ENCODE measurements at places on chromosomes 3 and 15.
A peak's percentile ranks its signal among the peaks of the same experiment; 100 is the strongest.

- peak; percentile 89 for DNase-seq
These were observed at the start of gene RNF168 for GRCh38 chr3:196503196-196504076. TSS of gene RNF168 (minus strand) at chr3:196503768. CDS start at chr3:196503173, 595 bp downstream.

DNA sequence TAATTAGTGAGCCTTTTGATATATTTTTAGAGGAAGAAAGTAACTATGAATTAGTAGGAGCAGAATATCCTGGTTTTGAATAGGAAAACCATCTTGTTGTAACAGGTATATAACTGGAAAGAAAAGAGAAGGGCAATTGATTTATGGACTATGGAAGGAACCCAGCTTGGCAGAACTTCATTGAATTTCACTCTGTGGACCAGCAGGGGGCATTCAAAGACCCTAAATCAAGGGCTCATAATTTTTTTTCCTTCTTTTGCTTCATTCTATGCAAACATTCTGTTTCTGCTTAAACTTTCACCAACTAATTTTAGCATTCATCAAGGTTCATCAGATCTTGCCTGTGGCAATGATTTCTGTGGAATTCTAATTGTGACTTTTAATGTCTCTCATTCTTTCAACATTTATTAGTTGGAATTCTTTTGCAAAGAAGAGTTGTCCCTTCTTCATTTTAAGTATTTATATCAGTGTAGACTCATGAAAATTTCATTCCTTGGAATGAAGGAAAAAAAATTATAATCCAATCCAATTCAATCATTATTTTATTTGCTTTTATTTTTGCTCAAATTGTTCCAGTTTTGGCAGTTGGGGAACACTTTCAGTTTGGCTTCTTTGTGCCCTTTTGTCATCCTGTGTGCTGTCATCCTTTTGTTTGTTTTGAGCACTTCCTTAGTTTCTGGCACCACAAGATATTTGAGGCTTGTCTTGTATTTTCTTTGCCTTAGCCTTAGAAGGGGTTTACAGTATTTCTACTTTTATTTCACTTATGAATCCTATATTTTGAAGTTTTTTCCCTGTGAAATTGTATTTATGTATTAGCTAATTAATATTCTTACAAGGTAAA, 30.4 kb downstream of the NXPE3 start:
- no peak for DNase-seq

DNA sequence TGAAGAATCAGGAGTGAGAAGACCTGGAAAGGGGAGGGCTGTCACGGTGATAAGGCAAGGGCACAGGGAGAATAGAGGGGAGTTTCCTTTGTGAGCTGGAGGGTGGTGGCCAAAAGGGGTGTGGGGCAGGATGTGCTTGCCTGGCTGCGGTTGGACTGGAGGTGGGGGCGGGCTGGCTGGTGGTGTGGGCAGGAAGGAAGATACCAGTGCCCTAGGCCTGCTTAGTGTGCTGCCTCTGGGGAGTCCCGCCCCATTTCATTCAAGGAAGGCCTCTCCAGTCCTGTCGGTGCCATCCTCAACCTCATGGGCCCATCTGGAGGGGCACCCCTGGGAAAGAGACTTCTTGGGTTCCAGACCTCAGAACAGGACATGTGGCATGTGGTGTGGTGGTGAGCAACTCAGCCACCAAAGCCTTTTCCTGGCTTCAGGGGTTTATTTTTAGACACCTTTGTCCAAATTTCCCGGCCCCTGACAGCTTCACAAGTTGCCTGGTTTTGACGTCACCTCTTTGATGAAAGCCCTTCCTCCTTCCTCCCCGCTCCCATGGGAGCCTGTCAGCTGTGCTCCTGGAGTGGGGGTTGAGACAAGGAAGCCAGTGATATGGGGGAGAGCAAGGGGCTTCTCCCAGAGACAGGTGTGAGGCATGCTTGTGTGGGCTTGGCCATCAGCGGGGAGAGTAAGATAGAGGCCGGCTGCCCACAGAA, 15.6 kb downstream of the TEX264 start:
- DNase-seq = peak; percentile 48

GRCh38 chr15:74535388-74536084, 5.5 kb upstream of the ARID3B start:
- no peak for DNase-seq

GRCh38 chr3:133868758-133869475, 26.8 kb downstream of the RAB6B start:
- DNase-seq = no peak

DNA sequence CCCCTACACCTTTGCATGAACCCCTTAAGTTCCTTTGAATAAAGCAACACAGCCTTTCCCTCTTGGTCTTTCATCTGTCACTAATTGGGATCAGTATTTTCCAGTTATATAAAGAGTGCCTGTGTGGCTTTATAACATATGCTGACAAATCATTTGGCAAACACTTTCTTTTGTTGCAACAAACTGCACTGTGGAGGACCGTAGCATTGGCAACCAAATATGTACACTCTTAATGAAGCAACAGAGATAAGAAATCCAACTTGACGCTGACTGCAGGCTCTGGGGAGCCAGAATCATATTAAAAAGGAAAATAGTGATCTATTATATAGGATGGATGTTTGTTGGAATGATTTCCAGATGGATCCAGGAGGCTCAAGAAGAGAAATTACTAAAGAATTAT, 120.1 kb upstream of the PRICKLE2 start:
- no peak for DNase-seq

DNA sequence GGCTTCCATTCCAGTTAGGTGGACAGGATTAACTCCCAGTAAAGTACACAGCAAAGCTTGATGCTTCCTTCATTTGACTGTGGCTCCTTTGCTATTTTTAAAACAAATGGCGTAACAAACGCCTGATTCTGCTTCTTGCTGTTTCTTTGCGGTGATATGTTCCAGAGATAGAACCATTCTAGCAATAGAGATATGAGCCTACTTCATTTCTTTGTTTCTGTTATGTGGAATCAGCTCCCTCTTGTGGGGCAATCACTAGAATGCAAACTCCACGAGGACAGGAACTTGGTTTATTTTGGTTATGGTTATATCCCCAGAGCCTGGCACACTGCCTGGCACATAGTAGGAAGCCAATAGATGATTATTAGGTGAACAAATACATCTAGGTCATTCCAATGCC, 122.6 kb upstream of the SLC6A11 start:
- no peak for DNase-seq

GRCh38 chr15:39925112-39925842, 5.2 kb upstream of the GPR176 start:
- no peak for DNase-seq

GRCh38 chr3:115525731-115526130, 97.6 kb upstream of the GAP43 start:
- no peak for DNase-seq

GRCh38 chr3:8455526-8456411, 45.9 kb upstream of the LMCD1 start:
- DNase-seq = no peak
